ENCODE measurements at places on chromosomes 13 and 19.

DNA sequence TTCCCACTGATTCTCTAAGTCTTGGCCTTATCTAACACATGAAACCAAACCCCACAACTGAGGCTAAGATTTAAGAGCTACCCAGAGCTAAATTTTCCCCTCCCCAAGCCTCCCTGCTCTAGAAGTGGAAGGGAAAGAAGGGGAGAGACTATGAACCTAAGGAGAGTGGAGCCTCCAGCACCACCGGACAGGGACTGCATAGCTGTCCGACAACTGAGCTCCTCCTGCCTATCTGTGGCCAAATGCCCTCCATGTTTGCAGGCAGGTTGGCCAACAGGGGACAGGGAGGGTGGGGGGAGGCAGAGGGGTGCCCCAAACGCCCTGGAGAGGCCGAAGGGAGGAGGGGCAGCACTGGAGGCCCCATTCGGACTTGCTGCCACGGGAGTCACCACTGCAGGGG lies 6.0 kb upstream of the NAPA start:
- DNase-seq: no peak

- DNase-seq: no peak
These were observed 8.8 kb downstream of the OBI1 start for GRCh38 chr13:78649997-78650716.

GRCh38 chr13:78326633-78327032 lies 276.7 kb downstream of the POU4F1 start:
- no peak for DNase-seq

DNA sequence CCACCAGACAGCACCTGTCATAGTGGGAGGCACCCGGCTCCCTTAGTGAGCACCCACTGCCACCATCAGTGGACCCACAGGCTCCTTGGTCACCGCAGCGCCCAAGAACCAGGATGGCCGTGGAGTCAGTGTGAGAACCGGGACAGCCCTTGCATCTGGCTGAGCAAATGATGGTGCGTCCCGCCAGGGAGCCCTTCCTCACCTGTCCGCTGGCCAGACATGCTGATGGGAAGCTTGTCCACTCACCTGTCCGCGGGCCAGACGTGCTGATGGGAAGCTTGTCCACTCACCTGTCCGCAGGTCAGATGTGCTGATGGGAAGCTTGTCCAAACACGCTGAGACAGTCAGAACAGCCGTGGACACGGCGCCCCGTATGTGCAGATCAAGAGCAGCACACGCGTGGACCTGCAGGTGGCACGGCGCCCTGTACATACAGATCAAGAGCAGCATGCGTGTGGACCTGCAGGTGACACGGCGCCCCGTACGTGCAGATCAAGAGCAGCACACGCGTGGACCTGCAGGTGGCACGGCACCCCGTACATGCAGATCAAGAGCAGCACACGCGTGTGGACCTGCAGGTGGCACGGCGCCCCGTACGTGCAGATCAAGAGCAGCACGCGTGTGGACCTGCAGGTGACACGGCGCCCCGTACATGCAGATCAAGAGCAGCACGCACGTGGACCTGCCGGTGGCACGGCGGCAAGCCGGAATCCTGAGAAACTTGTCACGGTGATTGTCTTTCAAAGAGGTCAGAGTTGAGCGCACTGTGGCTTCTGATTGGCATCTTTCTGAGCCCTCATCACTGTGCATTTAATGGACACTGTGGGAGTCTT lies 40.7 kb upstream of the DCUN1D2 start:
- no peak for DNase-seq

DNA sequence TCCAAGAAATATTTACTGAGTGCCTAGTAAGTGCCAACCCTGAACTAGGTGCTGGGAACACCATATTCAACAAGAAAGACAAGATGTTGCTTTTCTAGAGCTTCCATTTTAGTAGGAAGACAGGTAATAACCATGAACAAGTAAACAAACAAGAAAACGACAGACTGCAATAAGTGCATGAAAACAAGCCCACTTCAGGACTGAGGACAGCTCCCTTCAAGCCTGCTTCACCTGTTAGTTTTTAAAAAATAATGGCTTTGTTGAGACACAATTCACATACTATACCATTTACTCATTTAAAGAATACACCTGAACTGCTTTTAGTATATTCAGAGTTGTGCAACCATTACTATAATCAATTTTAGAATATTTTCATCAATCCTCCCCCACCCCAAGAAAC lies 30.4 kb downstream of the CYP4F22 start:
- DNase-seq: no peak

DNA sequence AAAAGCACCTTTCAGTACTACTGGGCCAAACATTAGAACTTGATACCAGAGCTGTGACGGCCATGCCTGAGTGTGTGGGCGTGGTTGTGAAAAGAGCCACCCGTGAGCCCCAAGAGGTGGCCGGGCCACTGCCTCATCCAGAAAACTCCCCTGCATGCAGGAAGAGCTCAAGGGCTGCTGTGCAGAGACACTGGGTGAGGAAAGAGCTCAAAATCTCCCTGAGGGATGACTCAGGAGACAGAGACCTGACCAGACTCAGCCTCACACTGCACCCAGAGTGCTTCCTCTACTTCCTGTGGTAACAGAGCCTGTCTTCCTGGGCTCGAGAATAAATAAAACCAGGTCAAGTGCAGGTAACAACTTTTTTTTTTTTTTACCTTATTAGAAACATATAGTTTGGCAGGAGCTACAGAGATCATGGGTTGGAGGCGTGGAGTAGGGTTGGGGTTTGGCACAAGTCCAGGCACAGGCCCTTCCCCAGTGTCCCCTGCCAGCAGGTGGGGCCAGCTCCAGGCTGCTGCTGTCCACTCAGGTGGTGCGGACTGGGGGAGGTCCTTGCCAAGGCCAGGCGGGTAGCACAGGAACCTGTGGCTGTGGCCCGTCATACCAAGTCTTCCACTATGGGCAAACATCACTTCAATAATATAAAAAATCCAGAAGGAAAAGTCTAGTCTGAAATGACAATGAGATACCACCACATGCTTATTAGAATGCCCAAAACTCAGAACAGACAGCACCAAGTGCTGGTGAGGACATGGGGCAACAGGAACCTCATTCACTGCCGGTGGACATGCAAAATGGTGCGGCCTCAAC lies 25.5 kb downstream of the ELL start:
- DNase-seq: peak; percentile 88

DNA sequence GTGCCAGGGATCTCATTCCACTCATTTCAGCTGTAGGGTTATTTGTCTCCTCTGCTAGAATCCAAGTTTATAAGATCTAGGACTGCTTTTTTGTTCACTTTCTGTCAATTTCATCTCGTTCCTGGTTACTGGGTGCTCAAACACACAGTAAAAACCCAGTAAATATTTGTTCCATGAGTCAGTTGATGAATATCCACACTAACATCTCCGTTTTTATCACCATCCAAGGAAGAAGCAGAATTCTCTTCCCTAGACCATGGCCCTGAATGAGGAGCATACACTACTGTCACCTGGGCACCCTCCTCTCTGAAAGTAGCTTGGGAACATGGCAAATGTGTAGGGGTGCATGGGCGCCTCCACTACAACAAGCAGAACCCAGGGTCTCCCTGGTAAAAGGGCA lies 390.8 kb downstream of the FOXO1 start:
- no peak for DNase-seq

GRCh38 chr13:40966298-40966697 lies 52.8 kb downstream of the ELF1 start:
- no peak for DNase-seq

- DNase-seq: peak; percentile 92
These were observed 703 bp upstream of the PLEKHG2 start for GRCh38 chr19:39411832-39412099.

DNA sequence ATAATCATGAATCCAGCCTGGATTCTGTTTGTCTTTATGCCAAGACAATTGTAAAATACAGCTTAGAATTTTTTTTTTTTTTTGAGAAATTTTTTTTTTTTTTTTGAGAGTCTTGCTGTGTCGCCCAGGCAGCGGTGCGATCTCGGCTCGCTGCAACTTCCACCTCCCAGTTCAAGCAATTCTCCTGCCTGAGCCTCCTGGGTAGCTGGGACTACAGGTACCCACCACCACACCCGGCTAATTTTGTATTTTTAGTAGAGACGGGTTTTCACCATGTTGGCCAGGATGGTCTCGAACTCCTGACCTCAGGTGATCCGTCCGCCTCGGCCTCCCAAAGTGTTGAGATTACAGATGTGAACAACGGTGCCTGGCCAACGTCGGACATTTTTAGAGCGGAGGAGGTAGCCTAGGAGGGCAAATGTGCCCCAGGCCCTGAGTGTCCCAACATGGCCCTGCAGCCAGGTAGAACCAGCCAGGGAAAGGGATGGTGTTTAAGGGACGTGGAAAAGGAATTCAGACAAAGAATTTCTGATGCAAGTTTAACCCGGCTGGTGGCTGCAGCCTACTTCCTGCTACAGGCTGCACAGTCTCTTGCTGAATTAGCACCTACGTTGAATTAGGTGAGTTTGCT lies 89.8 kb downstream of the GNG7 start:
- no peak for DNase-seq

DNA sequence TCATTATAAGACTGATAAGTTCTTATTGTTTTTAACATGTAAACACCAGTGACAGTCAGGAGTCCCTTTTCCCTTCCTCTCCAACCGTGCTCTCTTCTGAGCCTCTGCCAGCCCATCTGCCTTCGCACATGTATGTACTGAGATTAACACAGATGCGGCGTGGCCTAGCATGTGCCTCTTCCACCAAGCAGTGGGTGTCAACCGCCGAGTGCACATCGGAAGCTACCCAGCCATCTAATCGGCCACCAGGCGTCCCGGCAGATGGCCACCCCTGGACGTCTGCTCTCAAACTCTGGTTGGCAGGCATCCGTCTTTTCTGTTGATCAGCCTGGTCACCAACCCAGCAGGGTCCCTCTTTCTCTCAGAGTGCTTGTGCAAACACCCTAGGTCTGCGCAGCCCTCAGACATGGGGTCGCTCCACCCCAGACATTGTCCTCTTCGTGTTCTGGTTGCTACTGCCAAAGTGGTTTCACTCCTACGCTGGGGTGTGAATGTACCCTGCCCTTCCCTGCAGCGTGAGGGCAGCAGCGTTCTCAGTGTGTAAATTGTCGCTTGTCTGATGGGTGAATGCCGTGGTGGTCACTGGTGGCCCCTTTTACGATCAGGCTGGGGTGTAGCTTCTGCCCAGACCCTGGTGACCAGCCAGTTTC lies 57.7 kb upstream of the LDLR start:
- DNase-seq: no peak

DNA sequence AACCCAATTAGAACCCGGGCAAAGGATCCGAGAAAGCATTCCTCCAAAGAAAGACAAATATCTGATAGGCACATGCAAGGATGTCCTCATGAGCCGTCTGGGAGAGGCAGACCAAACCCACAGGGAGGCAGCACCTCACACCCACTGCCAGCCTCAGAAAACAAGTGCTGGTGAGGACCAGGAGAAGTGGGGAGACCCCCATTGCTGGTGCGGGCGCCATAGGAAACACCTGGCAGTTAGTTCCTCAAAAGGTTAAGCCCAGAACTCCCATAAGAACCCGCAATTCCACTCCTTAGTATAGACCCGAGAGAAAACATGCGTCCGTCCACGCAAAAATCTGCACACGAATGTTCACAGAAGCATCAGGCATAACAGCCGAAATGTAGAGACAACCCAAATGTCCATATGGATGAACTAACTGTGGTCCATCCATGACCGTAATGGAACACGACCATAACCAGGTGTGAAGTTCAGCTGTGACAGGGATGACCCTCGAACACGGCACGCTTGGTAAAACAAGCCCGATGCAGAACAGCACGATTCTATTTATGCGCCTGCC lies 7.9 kb downstream of the ZNF787 start:
- DNase-seq: no peak

DNA sequence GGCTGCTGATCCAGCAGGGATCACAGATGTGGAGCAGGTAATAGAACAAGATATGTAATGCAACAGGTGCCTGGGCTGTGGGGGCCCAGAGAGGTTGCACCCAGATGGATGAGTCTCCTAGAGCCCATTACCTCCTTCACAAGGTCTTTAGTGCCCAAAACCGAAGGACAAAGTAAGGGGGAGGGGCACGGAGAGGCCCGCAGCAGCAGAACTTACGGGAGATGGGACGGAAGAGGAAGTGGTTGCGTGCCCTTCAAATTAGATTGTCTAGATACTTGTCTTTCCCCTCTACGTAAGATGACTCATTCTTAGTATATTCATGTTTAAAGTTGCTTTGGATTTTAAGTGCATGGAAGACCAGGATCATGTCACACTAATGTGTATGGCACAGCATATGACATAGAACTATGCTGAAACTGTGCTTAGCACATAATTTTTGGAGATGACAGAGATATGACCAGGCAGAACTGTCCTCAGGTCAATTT lies 5.7 kb upstream of the MRPS31 start:
- peak; percentile 83 for DNase-seq

DNA sequence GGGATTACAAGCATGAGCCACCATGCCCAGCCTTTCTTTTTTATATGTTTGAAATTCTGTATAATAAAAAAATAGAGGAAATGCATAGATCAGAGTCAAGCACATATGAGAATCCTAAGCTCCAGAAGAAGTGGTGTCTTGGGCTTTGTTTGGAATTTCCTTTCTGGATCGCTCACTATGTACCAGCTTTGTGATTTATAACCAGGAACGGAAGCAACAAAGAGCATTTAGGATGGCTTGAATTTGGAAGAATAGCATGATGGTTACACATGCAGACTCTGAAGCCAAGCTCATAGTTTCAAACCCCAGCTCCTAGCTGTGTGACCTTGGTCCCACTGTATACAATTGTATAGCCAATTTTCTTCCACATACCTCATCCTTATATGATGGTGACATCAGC lies 28.0 kb upstream of the SLC15A1 start:
- DNase-seq: no peak

- DNase-seq: no peak
These were observed 60.5 kb downstream of the PARP4 start for GRCh38 chr13:24452044-24452443.

DNA sequence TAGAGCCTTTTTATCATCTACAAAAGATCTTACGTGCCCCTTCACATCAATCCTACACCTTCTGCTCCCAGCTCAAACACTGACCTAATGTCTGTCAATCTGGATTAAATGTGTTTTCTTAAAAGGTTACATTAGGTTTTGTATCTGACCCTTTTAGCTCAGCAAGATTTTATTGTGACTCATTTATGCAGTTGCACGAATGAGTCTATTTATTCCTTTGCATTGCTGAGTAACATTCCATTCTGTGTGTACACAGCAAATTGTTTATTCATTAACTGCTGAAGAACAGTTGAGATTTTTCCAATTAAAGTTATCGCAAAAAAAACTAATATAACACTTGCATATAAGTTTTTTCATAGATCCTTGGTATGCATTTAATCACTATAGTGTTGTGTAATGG lies 253.9 kb upstream of the GPC6 start:
- no peak for DNase-seq

GRCh38 chr19:10120538-10121189 lies 965 bp upstream of the EIF3G start:
- DNase-seq: no peak

GRCh38 chr19:2461751-2462634 lies 5.2 kb upstream of the LMNB2 start:
- peak; percentile 32 for DNase-seq

Data from CD4-positive, alpha-beta T cell treated with Interferon alpha-2 for 1 hour (primary cell).